CD14-positive monocyte (primary cell): ENCODE measurements at places on chromosomes 16 and 17.
A peak's percentile ranks its signal among the peaks of the same experiment; 100 is the strongest.

GRCh38 chr17:58267347-58268324 is 13.1 kb downstream of the MPO start:
- no peak for DNase-seq

DNA sequence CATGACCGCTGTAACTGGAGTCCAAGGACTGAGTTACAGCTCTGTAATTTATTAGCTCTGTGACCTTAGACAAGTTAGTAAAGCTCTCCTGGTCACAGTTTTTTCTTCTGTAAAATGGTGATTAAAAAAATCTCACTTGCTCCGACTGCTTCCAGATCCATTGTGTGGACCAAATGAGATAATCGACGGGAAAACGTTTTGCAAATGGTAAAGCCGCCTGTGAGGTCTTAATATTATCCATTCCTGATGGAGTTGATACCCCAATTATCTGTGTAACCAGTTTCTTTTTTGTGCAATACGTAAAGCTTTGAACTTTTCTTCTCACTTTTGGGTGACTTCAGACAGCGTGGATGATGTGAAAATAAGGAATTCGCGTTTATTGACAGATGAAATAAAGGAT is 422.9 kb downstream of the UTP18 start:
- DNase-seq = no peak

DNA sequence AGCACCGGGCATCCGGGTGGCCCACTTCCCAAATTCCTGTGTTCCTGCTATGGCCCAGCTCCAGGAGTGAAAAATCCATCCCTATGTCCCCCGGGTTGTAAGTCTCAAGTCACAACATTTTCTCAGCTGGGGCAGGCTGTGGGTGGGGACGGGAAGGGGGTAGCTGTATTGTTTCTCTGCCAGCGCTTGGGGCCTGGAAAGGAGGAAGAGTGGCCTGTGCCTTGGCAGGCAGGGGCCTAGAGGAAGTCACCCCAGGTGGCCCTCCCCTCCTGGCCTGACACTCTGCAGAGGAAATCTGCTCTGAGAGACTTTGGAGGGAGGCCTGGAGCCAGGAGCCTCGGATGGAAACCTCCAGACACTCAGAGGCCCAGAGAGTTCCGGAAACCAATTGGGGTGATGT is 10.6 kb upstream of the SCN4A start:
- DNase-seq = no peak

DNA sequence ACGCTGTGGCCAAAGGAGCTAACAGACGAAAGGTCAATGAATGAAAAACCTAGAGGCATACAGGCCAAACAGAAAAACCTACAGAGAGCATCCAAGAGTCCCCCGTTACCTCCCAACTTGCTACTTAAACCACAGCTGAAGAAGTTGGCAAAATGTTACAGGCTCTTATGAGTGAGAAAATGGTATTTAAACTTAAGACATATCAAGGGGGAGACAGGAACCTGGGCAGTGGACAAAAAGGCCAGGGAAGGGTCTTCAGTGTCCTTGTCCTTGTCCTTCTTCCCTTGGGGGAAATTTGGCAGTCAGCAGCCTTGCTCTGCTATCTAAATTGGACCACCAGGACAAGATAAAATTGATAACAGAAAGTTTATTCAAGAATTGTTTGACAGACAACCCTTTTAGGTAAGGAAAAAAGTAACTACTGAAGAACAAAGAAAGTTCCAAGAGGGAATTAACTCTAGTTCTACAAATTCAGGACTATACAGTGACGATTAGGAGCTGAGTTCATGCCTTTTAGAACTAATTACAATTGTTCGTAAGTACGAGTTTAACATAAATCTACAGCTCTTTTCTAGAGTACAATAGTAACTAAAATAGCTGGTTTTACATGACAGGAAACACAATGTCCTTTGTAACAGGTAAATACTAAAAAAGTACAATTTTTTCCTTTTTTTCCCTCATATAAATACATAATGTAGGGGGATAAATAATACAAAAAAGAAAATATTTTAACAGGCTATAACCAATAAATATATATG is 3.8 kb upstream of the HOXB2 start:
- DNase-seq = no peak

GRCh38 chr17:1562176-1562643 is 382 bp downstream of the PITPNA start:
- DNase-seq = no peak

GRCh38 chr16:10971560-10971961 is 27.2 kb downstream of the CLEC16A start:
- DNase-seq = peak; percentile 55

- peak; percentile 16 for DNase-seq
Observed at GRCh38 chr16:89009343-89010209, 32.6 kb upstream of the CBFA2T3 start.

GRCh38 chr17:30788918-30789317 is 35.6 kb downstream of the CRLF3 start:
- no peak for DNase-seq

- DNase-seq = peak; percentile 29
Observed at GRCh38 chr17:67095803-67096202, 51.4 kb downstream of the CACNG1 start.

DNA sequence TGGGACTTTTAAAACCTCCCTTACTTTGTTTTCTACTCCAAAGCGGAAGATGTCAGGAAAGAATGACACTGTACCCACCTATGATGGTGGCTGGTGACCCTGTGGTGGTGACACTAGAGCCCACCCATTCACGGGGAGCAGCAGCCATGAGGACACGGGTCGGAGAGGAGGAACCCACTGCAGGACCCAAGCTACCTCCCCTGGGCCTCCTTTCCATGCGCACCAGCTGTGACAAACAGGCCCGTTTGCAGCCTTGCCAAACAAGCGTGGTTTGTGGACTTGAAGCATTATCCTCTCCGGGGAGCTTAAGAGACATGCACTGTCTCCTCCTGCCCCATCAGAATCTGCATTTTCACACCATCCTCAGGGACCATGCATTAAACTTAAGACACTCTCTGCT is 85.6 kb downstream of the ZFHX3 start:
- no peak for DNase-seq

DNA sequence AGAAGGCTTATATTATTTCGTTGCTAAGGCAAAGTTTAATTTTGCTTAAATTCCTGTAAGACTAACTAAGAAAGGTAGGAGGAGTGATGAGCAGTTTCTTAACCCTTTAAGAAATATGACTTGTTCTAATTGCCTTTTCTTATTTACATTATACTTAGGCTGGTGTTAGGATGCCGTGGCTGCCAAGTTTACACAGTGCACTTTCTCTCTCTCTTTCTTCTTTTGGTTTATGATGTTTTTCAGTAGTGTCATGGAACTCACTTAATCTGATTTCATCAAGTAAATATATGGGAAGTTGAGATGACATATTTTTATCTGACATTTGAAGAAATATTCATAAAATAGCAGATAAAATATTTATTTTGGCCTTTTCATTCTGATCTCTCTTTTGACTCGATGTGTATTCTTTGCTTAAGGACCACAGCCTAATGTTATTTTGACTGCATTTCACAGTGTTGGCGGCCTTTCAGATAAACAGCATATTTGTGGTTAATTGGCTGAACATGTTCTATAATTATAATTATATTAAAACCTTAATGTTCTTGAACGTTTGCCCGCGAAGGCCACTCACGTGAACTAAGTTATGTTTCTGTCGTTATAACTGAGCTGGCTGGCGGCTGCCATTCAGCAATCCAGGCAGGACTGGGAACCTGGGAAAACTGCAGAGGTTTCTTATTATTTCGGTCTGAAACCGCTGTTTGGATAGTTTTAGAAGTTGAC is 191.6 kb downstream of the WWOX start:
- no peak for DNase-seq

- DNase-seq = no peak
Observed at GRCh38 chr17:17809531-17810083, 27.2 kb downstream of the SREBF1 start.

DNA sequence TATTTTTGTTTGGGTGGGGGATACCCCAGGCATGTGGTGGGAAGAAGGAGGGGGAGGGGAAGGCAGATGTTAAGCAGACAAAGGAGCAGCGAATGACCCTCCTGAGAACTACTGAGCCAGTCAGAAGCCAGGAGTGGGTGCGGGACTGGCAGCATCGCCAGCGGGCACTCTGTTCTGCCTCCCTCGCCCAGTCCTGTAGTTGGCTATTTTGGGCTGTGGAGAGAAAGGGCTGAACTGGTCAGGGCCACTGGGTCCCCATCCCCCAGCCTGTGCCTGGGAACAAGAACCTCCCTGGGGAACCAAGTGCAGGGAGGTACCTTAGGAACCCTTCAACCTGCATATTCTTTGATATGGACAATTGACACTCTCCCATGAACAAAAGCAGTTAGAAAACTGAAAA is 6.4 kb downstream of the LRRC3C start:
- DNase-seq = no peak

DNA sequence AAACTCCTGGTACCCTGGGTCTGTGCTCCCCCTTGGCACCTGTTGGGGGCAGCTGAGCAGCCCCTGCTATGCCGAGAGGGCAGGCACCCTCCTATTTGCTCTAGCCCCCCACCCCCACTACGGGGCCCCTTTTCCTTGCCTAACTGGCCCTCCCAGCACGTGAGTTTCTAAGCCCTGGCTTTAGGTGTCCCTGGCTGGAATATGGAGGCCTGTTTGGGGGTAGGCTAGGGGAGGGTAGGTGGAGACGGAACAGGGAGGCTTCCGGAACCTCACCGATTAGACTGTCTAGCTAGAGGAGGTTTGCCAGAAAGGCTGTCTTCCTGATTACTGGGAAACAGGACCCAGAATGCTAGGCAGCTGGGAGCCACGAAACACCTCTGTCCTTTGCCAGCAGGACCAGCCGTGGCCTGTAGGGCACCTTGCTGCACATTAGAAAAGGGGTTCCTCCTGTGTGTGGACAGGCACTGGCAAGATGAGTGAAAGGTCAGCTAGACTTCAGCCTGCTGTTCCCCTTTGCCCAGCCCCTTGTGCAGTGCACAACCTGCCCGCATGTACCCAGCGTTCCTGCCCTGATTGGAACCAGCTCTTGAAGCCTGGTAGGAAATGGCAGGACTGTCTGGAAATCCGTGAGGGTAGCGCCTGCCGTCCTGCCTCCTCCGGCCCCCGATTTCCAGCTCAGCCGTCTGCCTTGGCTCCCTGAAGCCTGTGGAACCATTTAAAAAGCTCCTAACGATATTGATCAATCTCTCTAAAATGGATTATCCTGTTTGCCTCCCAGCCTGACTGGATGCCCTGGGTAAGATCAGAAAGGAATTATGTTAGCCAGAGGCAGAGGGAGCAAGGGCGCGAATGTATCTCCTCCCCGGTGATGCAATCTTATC is 83.4 kb upstream of the GSE1 start:
- no peak for DNase-seq

GRCh38 chr16:19284207-19284606 is 1.3 kb upstream of the CLEC19A start:
- DNase-seq = no peak

DNA sequence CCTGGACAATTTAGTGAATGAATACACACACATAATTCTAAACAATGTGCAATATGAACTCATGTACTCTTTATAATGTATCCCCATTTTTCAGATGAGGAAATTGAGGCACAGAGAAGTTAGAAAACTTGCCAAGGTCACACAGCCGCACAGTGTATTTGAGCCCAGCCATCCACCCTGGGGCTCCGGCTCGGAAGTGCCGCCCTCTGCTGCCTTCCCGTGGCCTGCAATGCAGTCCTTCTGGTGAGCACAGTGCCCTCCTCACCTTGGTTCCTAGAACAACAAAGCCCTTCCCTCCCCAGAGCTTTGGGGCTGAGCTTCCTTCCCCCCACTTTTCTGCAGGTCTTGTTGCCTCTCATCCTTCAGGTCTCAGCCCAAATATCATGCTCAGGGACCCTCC is 63.7 kb downstream of the C16orf78 start:
- no peak for DNase-seq

DNA sequence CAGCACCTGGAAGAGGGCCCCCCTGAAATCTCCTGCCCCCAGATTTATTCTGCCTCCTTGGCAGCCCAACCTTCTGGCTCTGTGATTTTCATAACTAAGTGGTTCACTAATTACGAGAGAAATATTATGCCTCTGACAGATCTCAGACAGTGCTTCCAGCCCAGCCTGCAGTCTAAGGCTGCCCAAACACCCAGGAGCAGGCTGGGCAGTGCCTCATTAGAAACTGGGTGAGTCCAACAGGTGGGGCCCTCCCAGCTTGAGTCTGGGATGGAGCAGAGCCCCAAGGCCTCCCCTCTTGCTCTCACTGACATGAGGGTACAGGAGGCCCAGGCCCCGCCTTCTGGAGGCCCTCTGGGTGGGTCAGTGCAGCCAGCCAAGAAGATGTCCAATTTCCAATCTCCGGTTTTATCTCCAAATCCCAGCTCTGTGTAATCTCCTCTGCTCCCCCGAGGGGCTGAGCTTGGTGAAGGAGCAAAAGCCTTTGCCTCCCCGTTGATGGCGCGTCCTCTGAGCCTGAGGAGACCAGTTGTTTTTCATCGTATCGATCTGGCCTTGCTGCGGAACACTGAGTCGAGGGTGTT is 20.1 kb upstream of the ABCC3 start:
- no peak for DNase-seq

DNA sequence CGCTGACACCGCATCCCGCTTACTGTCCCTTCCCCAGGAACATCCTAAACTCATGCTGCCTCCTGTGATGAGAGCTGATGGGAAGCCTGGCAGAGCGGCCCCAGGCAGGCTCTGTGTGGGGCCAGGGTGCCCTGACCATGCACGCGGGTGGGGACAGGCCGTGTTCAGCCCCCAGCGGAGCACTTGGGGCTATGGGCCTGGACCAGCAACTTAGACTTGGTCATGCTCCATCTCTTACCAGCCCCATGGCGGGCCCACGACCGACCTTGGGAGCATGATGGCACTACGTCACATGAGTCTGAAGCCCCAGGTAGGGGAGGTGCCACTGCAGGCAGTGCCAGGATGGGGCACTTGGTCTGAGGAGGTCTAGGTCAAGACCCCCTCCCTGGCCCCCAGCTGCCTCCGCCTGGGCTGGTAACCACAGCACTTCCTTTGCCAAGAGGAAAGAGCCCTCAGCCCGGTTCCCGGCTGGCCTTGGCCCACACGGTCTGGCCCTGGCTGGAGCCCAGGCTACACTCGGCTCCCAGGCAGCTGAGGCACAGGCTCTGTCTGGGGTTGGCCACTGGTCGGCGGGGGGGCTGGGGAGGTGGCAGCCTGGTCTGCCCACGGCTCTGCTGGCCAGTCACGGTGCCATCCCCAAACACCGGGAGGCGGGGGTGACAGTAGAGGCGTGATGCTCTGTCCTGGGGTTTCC is 25.7 kb downstream of the BAHCC1 start:
- DNase-seq = no peak

GRCh38 chr16:46562979-46563378 is 58.2 kb downstream of the SHCBP1 start:
- no peak for DNase-seq

DNA sequence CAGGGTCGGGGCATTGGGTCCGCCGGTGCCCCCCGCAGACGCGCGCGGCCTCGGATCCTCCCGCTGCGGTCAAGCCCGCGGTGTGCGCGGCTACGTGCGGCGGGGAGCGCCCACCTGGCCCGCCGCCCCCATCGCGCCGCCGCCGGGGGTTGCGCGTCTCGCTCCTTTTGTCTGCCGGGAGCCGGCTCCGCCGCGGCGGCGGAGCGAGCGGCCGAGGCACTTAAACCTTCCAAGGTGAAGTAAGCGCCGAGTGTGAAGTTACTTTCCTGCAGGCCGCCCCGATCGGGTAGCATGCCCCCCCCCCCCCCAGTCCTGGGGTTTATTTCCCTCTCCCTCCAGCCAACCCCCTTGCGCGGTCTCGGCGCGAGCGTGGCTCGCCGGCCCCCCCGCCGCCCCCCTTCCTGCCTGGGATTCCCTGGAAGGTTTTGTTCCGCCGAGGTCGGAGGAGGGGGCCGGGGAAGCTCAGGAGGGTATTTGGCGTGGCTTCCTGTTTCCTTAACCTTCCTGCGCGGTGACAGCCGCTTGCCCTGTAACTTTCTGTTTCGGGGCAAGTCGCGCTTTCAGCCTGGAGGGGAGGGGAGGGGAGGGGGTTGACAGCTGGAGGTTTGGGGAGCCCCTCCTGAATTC is 56.6 kb upstream of the GSE1 start:
- peak; percentile 79 for DNase-seq
